ENCODE measurements at places on chromosomes 16 and 17.

DNA sequence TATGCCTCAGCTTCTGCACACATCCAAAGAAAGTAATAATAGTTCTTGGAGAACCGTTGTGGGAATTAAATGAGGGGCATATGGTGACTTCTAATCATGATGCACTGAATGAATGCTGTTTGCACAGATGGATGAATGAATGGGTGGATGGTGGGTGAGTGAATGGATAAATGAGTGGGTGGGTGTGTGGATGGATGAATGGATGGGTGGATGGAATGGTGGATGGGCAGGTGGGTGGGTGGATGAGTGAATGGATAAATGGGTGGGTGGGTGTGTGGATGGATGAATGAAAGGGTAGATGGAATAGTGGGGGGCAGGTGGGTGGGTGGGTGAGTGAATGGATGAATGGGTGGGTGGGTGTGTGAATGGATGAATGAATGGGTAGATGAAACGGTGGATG is 44.9 kb upstream of the FOXF1 start:
- DNase-seq: no peak

GRCh38 chr16:22736791-22737190 is 77.2 kb upstream of the HS3ST2 start:
- no peak for DNase-seq

- DNase-seq: no peak
Measured at GRCh38 chr17:46106966-46107644, 86.1 kb downstream of the KANSL1 start.

DNA sequence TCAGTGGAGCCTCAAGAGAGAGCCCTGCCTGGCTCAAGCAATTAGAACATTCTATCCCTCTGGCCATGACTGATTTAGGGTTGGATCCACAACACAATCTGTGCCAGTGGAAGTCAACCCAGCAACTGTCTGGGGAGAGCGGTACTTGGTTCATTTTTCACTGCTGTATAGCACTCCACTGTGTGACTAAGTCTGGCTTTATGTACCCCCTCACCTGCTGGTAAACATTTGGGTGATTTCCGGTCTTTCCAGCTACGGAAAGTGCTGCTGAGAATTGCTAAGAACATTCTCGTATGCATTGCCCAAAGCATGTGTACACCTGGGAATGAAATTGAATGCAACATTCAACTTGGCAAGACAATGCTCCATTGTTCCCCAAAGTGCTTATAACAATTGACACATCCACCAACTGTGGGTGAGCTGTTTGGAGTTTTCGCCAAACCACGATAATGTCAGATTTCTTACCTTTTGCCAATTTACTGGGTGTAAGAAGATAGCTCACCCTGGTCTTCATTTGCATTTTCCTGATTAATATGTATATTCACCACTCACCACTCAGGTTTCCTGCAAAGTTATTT is 63.5 kb upstream of the MED9 start:
- no peak for DNase-seq

DNA sequence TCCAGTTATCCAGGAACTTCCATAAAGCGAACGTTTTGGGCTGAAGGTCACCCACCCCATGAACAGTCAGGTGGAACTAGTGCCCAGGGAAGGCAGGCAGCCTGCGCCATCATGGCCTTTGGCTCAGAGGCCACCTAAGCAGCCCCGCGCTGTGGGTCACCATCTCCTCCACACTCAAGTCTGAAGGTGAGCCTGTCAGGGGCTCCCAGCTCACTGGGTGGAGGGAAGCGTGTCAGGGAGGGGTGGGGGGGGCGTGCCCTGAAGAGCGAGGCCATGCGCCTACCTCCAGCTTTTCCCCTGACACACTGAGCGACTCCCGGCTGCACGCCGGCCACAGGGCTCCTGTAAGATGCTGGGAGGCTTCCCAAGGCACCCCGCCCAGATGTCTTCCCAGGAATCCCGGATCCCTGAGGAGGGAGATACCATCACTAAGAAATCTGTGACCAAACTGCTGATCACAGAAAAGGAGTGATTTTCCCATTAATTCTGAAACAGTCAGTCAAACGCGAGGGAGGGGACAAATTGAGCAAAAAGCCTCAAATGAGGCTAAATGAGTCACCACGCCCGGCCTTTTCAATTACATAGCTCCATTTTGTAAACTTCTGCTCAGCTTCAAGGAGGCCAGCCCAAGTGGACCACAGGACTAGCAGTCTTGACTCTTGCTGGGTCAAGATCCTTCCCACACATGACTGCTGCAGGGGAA is 26.5 kb upstream of the SLC25A19 start:
- no peak for DNase-seq

DNA sequence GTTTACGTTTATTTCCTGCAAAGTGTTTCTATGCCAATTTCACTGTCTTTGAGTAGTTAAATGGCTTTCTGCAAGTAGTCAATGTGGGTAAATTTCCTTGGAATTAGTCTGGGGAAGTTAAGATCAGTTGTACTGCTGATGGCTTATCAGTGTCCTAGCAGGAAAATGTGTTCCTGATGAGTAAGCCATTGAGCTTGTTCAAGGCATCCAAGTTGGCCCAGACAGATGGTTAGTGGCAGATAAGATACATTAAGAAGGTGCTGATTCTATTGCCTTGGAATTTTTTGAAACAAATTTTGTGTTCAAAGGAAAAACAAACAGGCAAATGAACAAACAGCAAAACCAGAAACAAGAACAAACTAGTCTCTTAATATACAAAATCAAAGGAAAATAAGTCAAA is 258.4 kb downstream of the MAP2K6 start:
- DNase-seq: no peak

- DNase-seq: no peak
Measured at GRCh38 chr17:27218041-27218440, 75.9 kb upstream of the WSB1 start.

DNA sequence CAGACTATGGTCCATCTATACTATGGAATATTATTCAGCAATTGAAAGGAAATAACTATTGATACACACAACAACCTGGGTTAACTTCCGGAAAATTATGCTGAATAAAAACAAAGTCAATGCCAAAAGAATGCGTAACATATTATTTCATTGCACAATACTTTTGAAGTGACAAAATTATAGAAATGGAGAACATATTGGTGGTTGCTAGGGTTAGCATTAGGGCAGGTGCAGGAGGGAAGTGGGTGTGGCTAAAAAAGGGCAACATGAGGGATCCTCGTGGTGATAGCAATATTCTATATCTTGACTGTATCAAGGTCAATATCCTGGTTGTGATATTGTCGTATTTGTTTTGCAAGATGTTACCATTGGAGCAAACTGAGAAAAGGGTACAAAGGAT is 34.9 kb downstream of the PIK3R5 start:
- DNase-seq: no peak

GRCh38 chr16:86337581-86338402 is 172.5 kb upstream of the FOXF1 start:
- no peak for DNase-seq

DNA sequence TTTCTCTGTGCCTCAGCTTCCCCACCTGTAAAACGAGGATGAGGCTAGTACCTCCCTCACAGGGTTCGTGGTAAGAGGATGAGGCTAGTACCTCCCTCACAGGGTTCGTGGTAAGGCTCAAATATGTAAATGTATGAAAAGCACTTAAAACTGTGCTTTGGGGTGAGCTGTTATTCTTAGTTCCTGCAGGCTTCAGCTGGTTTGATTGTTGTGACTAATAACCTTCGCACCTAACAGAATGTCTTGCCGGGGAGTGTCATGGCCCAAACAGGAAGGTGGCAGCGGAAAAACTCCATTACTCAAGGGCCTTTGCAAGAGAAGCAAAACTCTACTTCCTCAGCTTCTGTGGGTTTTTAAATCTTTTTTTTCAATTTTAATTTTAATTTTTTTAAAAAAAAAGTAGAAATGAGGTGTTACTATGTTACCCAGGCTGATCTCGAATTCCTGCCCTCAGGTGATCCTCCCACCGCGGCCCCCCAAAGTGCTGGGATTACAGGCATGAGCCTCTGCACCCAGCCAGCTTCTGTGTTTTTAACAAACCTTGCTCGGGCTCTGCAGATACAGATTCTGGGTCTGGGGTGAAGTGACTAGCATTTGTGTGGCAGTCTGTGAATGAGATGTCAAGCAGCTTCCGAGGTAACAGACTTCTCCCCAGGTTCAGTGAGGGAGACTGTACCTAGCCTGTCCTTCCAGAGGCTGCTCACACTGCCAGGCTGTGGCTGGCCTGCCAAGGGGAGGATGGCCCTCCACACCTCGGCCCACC is 103.0 kb downstream of the RAB11FIP4 start:
- no peak for DNase-seq

GRCh38 chr17:7204336-7204735 is 15.3 kb downstream of the DLG4 start:
- DNase-seq: no peak

- no peak for DNase-seq
Measured at GRCh38 chr17:65047941-65048340, 8.6 kb downstream of the GNA13 start.

- DNase-seq: no peak
Measured at GRCh38 chr16:13421726-13422125, 498.2 kb upstream of the ERCC4 start.

DNA sequence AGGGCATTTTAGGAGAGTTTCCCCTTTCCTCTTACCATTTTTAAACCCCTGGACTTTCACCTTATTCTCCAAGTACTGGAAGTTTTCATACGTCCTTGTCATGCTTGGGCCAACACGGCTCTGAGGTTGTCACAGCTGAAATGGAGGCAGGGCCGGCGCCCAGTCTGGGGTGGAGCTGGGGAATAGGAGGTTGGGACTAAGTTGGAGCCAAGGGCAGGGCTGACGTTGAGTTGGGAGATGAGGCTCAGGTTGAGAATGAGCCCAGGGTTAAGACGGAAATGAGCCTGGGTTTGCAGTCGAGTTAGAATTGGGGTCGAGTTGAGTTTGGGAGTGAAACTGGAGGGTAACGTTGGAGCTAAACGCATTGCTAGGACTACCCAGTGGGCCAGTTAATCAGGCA is 1.3 kb downstream of the CLEC10A start:
- DNase-seq: no peak

GRCh38 chr17:33109336-33110072 is 117.9 kb downstream of the SPACA3 start:
- DNase-seq: no peak

GRCh38 chr17:59266745-59267144 is 46.4 kb downstream of the GDPD1 start:
- DNase-seq: no peak

DNA sequence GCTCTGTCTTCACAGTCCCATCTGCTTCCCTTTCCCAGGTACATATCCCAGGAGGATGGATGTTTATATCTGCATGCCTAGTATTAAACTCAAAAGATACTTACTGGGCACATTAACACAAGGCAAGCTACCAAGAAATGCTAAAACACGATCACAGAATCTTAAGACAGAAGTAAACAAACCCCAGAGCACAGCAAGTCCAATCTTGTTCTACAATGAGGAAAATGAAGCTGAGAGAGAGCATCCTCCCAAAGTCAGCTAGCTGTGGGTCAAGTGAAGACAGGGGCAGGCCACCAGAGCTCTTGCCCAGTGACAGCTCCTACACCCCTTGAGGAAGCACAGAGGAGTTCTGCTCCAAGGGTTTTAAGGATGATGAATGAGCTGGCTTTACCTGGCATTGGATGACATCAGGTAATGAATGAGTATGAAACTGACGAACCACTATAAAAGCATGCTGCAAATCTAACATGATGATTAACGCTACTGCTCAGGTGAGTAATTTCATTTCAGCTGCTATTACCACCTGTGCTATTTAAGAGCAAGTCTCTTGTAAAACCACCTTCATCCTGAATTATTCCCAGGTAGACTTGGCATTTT is 20.3 kb downstream of the XPO6 start:
- DNase-seq: no peak

GRCh38 chr17:39069114-39069756 is 82.2 kb downstream of the PLXDC1 start:
- DNase-seq: no peak

GRCh38 chr17:5813357-5813756 is 229.0 kb upstream of the NLRP1 start:
- DNase-seq: no peak

- no peak for DNase-seq
Measured at GRCh38 chr17:9389111-9389527, 186.5 kb downstream of the STX8 start.

DNA sequence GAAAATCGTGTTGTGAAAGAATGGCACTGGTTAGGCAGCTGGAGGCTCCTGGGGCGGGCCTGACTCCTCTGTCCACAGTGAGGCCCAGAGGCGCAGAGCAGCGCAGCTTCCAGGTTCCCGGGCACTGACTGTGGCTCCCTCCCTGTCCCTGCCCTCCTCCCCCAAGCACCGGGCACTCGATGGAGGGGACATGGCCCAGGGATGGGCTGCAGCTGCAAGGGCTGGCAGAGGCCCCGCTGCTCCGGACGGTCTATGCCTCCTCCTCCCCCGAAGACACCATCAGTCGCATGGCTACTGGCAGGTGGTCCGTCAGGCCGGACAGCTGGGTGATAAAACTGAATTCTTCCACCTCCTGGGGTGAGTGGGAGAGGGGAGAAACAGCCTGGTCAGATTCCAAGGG is 50.1 kb downstream of the PRMT7 start:
- DNase-seq: no peak

DNA sequence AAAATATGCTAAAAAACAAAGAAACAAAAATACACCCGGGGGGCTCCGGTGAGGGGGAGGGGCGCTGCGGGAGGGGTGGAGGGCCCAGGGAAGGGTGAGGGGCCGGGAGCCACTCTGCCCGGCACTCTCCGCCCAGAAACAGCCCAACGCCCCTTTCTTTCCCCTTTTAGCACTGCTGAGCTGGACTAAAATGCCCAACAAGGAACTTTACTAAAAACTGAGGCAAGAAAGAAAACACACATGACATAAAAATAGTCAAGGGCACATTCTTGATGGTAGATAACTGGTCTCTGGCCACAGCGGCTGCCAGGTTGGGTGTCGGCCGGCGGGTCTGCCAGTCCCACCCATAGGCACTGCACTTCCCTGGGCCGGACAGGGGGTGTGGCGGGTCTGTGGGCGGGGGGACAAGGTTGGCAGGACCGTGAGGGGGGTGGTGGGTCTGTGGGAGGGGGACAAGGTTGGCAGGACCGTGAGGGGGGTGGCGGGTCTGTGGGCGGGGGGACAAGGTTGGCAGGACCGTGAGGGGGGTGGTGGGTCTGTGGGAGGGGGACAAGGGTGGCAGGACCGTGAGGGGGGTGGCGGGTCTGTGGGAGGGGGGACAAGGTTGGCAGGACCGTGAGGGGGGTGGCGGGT is 20.9 kb downstream of the METRNL start:
- DNase-seq: no peak

DNA sequence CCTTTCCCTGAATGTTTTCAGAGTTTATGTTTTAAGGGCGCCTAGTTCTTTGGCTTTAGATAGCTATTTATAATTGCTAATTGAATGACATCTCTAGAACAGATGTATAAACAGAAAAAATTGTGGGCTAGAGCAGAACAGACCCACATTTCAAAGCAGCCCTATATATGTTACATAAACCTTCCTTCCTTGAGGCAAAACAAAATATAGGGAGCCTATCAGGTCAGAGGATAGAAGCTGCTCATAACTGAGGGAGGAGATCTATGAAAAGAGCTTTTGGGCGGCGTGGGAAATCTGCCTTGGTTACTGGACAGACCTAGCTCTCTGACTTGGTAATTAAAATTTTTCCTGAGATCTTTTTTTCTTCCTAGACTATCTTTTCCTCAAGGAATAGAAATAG is 68.4 kb downstream of the SPAG9 start:
- no peak for DNase-seq

GRCh38 chr17:77233635-77234334 is 93.0 kb downstream of the SEC14L1 start:
- peak; percentile 19 for DNase-seq
